ENCODE measurements at places on chromosomes 7 and 10. TPM values are rescaled to one million over a fixed set of nuclear protein-coding genes. Genes with fewer than 3 reads are reported as not detected.

Gene GIMAP1
- not detected for total RNA-seq

Gene CALML5
- not detected for total RNA-seq

Gene FBXL13
- 0.83 TPM for total RNA-seq

Gene C10orf71
- total RNA-seq = not detected

Gene LOXL4
- total RNA-seq = 1.5 TPM

Gene SP8
- total RNA-seq = not detected

Gene NYAP1
- total RNA-seq = 4.2 TPM

Gene HILPDA
- 25.9 TPM for total RNA-seq

Gene SPDYE11
- not detected for total RNA-seq

Gene LFNG
- 17.2 TPM for total RNA-seq

Gene PCDH15
- not detected for total RNA-seq

Gene HSPA12A
- 11.5 TPM for total RNA-seq

Gene ACSM6
- total RNA-seq = not detected

Gene CFAP58
- total RNA-seq = 0.36 TPM

Gene PLAU
- 106 TPM for total RNA-seq

Gene ENKUR
- 0.27 TPM for total RNA-seq

Gene CCDC172
- total RNA-seq = not detected

Gene FAM25G
- not detected for total RNA-seq

Gene GPC2
- 0.96 TPM for total RNA-seq

Gene FLNC
- total RNA-seq = 7.3 TPM

Gene ABCA13
- not detected for total RNA-seq

Gene TMEM26
- total RNA-seq = not detected

Gene HACD1
- 46.9 TPM for total RNA-seq

Gene WNT16
- total RNA-seq = 0.19 TPM

Gene ANKRD26
- total RNA-seq = 3.2 TPM

Gene NSMCE4A
- total RNA-seq = 63.7 TPM

Gene PRLHR
- total RNA-seq = not detected

Gene LAMB4
- 0.23 TPM for total RNA-seq

Gene POLR2J2
- 0.89 TPM for total RNA-seq

Gene PDZD7
- 1.2 TPM for total RNA-seq

Data from A549 treated with ZK216348 at 1 μM for 4 hours (cell line).